ENCODE measurements at places on chromosomes 3 and 15. TPM values are rescaled to one million over a fixed set of nuclear protein-coding genes. Genes with fewer than 3 reads are reported as not detected.

The BUB1B gene
- total RNA-seq = 61.1 TPM

The GOLGA8J gene
- total RNA-seq = not detected

The PARP6 gene
- total RNA-seq = 27.4 TPM

The SCAMP2 gene
- total RNA-seq = 17.1 TPM

The TUSC7 gene
- not detected for total RNA-seq

The SOX14 gene
- total RNA-seq = not detected

The RAD54L2 gene
- 9.3 TPM for total RNA-seq

The CSPG4 gene
- 16.9 TPM for total RNA-seq

The PTX3 gene
- 56.4 TPM for total RNA-seq

The PAQR5 gene
- total RNA-seq = 5.3 TPM

The STT3B gene
- total RNA-seq = 153 TPM

The ABI3BP gene
- 2.2 TPM for total RNA-seq

The LXN gene
- not detected for total RNA-seq

The PTPRG gene
- 34.6 TPM for total RNA-seq

The MORC1 gene
- 0.11 TPM for total RNA-seq

The GCNT3 gene
- total RNA-seq = 0.79 TPM

The TMC3 gene
- total RNA-seq = not detected

The GPX1 gene
- total RNA-seq = 766 TPM

The SV2B gene
- 0.10 TPM for total RNA-seq

The RBMS3 gene
- total RNA-seq = 9.9 TPM

The SLC22A14 gene
- not detected for total RNA-seq

The ADAMTS7 gene
- total RNA-seq = 0.23 TPM

The SLC12A6 gene
- 9.3 TPM for total RNA-seq

The GPR176 gene
- total RNA-seq = 58.1 TPM

The SLTM gene
- 75.8 TPM for total RNA-seq

The VPS18 gene
- 36.8 TPM for total RNA-seq
